Muscle of leg (tissue), 16 donors: ENCODE measurements at places on chromosomes 7 and 10.
A peak's percentile ranks its signal among the peaks of the same experiment; 100 is the strongest.

- no peak overlapping the region for H3K4me3 ChIP-seq
- peaks cover 33% of the 10 kb centered on the region for H3K4me1 ChIP-seq
- H3K36me3 ChIP-seq, result no peaks in the 10 kb centered on the region
- H3K27ac ChIP-seq, result peak overlapping the region; percentile 80
Observed at GRCh38 chr10:129416956-129417765, 49.9 kb upstream of the MGMT start.

- H3K4me1 ChIP-seq, result peaks cover 47% of the 10 kb centered on the region
- no peaks in the 10 kb centered on the region for H3K27me3 ChIP-seq
- peaks cover 2% of the 10 kb centered on the region for H3K36me3 ChIP-seq
- H3K4me3 ChIP-seq, result no peak overlapping the region
- H3K27ac ChIP-seq, result no peak overlapping the region
- no peak for DNase-seq
Observed at GRCh38 chr10:29616542-29616941, 18.2 kb downstream of the SVIL start.

DNA sequence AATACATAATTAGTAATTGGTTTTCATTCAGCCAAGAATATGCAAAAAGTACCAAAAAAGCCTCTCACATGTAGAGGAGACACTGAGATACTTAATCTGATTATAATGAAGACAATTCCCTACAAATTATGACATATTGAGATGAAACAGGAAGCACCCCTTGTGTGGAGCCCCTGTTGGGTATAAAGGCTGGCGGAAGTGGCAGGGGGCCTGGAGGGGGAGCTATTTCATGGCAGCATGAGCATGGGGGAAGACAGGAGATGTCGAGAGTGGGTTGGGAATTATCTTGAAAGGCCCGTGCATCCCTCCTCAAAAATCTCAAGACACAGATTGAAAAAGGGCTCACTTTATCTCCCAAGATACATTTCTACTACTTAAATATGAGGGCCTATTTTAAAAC is 96.9 kb downstream of the PIP4K2A start:
- H3K27me3 ChIP-seq, result no peaks in the 10 kb centered on the region
- DNase-seq, result no peak
- H3K27ac ChIP-seq, result no peak overlapping the region
- no peaks in the 10 kb centered on the region for H3K36me3 ChIP-seq

DNA sequence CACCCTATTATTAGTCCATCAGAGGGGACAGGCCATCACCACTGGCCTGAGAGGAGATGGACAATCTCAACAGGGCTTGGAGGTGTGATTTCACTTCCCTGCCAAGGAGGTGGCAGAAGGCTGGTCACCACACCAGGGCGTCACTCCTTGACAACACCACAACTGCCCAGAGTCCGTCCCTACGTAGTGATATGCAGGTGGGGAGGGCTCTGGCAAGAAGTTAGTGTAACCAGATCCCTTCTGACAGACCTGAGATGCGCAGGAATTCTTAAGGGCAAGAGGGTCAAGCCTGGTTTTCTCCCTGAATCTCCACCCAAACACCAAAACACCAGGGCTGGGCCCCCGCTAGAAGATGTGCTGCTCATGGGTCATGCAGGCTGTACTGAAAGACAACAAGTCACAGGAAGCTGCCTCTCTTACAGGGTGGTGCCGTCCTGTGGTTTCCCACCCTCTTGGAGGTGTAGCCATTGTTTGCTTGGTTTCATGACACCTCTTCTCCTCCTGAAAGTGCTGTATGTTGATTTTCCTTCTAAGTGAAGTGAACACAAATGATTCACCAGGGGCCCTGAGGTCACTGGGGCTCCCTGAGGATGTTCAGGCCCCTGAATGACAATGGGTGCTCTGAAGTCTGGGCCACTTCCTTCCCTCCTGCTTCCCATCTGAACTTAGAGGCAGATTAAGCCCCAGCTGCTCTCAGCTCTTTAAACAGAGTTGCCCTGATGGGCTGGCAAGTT is 27.1 kb downstream of the ATXN7L1 start:
- DNase-seq, result no peak
- no peaks in the 10 kb centered on the region for H3K27me3 ChIP-seq
- H3K4me1 ChIP-seq, result peaks cover 9% of the 10 kb centered on the region
- no peaks in the 10 kb centered on the region for H3K36me3 ChIP-seq

- peak within 1 kb of the TSS; percentile 84 for H3K4me3 ChIP-seq
- peak; percentile 99 for DNase-seq
- peaks cover 18% of the 10 kb centered on the region for H3K4me1 ChIP-seq
- H3K27me3 ChIP-seq, result peaks cover 5% of the 10 kb centered on the region
- H3K36me3 ChIP-seq, result no peaks in the 10 kb centered on the region
Observed at GRCh38 chr7:23470330-23471105, at the start of gene IGF2BP3. TSS of gene IGF2BP3 (minus strand) at chr7:23470491. CDS start at chr7:23470110, 381 bp downstream.

- H3K36me3 ChIP-seq, result no peaks in the 10 kb centered on the region
- H3K4me3 ChIP-seq, result no peak overlapping the region
- no peak for DNase-seq
- no peaks in the 10 kb centered on the region for H3K27me3 ChIP-seq
Observed at GRCh38 chr10:102960157-102960556, 42.1 kb downstream of the CNNM2 start.

DNA sequence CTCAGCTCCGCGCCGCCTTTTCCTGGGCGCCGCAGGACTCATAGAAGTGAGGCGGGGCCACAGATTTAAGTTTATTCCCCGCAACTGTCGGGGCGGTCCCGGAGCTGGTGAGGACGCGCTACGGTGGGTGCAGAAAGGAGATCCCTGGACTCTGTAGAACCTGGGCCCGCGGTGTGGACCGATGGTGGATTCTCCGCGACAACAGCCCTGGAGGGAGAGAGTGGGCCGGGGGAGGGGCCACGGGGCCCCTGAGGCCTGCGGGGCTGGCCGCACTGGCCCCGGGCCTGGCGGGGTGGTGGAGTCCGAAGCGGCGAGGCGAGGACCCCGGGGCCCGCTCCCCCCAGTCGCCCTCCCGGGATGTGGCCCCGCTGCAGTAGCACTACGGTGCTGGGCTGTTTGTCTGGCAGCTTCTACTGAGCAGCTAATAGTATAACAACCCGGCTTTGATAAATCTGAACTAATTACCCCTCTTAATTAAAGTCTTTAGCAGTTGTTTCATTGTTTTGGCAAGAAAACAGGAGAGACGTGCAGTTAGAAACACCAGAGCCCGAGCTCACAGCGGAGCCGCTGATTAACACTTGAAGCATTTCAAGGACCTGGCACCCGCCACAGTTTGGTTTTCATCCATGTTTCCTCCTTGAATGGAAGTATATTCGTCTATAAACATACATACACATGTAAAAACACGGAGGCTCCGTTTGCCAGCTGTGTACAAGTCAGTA is 4.2 kb downstream of the FEZF1 start:
- H3K36me3 ChIP-seq, result no peaks in the 10 kb centered on the region
- DNase-seq, result no peak
- no peak overlapping the region for H3K4me3 ChIP-seq
- no peak overlapping the region for H3K27ac ChIP-seq
- peaks cover 68% of the 10 kb centered on the region for H3K27me3 ChIP-seq

DNA sequence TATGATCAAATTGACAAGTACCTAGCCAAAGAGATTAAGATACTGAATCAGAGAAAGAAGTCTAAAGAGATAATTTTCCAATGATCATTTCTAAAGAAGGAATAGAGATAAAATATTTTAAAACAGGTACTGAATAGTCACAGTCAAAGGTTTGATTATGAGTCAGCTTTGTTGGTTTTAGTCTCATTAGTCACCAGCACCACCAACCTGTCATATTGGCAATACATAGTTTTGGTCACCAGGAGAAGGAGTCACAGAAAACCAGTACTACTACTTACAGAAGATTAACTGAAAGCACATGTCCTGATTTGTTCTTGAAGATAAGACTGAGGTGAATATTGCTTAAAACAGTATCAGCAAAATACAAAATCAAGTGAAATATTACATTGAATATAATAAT is 34.6 kb downstream of the ZEB1 start:
- no peak overlapping the region for H3K27ac ChIP-seq
- H3K4me1 ChIP-seq, result no peaks in the 10 kb centered on the region
- H3K27me3 ChIP-seq, result no peaks in the 10 kb centered on the region
- DNase-seq, result no peak
- H3K4me3 ChIP-seq, result no peak overlapping the region

GRCh38 chr10:2201534-2202099 is 464.3 kb upstream of the ADARB2 start:
- H3K27me3 ChIP-seq, result no peaks in the 10 kb centered on the region
- H3K27ac ChIP-seq, result no peak overlapping the region
- H3K4me3 ChIP-seq, result no peak overlapping the region

- no peaks in the 10 kb centered on the region for H3K27me3 ChIP-seq
- H3K36me3 ChIP-seq, result no peaks in the 10 kb centered on the region
- H3K4me3 ChIP-seq, result no peak overlapping the region
- H3K27ac ChIP-seq, result no peak overlapping the region
- peak; percentile 25 for DNase-seq
- H3K4me1 ChIP-seq, result peaks cover 3% of the 10 kb centered on the region
Observed at GRCh38 chr10:130218936-130219335, 82.7 kb downstream of the GLRX3 start.

DNA sequence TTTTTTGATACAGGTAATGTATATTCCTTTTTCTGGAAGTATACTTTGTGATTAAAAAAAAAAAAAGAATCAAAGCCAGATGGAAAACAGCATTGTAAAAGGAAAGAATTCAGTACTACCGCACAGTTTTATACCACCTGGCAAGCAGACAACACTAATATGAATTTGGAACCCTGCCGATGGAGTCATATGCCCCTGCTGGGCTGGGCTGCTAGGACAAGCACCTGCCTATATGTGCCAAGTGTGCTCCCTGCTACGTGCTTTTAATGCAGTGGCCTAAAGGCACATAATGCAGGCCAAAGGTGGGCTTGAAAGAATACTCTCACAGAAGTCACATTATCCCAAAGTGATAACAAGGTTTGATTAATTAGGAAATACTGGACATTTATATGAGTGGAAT is 29.8 kb upstream of the WAC start:
- no peaks in the 10 kb centered on the region for H3K27me3 ChIP-seq
- H3K36me3 ChIP-seq, result no peaks in the 10 kb centered on the region
- H3K4me3 ChIP-seq, result no peak overlapping the region
- no peak overlapping the region for H3K27ac ChIP-seq
- DNase-seq, result peak; percentile 63

DNA sequence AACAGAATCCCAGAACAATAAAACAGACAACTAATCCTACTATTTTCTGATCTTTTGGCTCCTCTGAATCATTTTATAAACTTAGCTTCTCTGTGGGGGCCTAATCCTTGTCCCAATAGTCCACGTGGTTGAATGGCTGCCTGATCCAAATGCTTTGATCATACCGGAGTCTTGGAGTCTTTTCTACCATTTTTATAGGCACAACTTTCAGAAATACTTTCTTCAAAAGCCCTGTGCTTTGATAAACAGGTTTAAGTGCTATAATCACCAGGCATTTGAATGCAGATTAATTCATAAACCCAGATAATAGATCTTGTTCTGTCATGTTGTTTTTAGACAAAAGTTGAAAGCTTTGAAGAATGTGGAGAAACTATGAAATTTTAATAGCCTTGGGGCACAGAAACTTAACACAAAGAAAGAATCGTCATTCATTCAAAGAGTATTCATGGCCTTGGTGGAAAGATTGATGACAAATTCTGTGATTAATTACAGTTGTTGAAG is 163.7 kb downstream of the AHR start:
- no peaks in the 10 kb centered on the region for H3K36me3 ChIP-seq
- H3K27ac ChIP-seq, result no peak overlapping the region
- no peak for DNase-seq

- no peaks in the 10 kb centered on the region for H3K27me3 ChIP-seq
- DNase-seq, result no peak
- no peaks in the 10 kb centered on the region for H3K4me1 ChIP-seq
Observed at GRCh38 chr10:8874972-8875371, 820.5 kb downstream of the GATA3 start.

- DNase-seq, result no peak
- peaks cover 26% of the 10 kb centered on the region for H3K36me3 ChIP-seq
- H3K4me3 ChIP-seq, result no peak overlapping the region
- H3K27me3 ChIP-seq, result no peaks in the 10 kb centered on the region
- no peak overlapping the region for H3K27ac ChIP-seq
- H3K4me1 ChIP-seq, result no peaks in the 10 kb centered on the region
Observed at GRCh38 chr7:103094102-103094501, 19.2 kb downstream of the ARMC10 start.

GRCh38 chr7:50336894-50337703 is 32.6 kb downstream of the IKZF1 start:
- no peaks in the 10 kb centered on the region for H3K4me1 ChIP-seq
- DNase-seq, result no peak
- H3K36me3 ChIP-seq, result no peaks in the 10 kb centered on the region
- H3K4me3 ChIP-seq, result no peak overlapping the region

GRCh38 chr7:31029251-31030042 is 22.7 kb upstream of the ADCYAP1R1 start:
- H3K36me3 ChIP-seq, result no peaks in the 10 kb centered on the region
- peak; percentile 27 for DNase-seq
- H3K4me3 ChIP-seq, result no peak overlapping the region
- H3K27ac ChIP-seq, result peak overlapping the region; percentile 51
- H3K27me3 ChIP-seq, result peaks cover 5% of the 10 kb centered on the region

DNA sequence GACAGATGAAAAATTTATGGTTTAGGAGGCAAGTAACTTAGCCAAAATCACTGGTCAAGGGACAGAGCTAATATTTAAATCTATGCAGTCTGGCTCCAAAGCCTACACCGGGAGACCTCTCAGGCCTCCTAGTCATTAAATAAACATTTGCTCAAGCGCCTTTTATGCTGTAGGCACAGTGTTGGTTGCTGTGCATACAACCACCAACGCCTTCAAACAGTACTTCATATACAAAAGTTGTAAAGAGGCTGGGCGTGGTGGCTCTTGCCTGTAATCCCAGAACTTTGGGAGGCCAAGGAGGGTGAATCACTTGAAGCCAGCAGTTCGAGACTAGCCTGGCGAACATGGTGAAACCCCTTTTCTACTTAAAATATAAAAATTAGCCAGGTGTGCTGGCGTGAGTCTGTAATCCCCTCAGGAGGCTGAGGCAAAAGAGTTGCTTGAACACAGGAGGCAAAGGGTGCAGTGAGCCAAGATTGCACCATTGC is 159.8 kb downstream of the MAGI2 start:
- H3K36me3 ChIP-seq, result no peaks in the 10 kb centered on the region
- DNase-seq, result no peak
- H3K4me1 ChIP-seq, result no peaks in the 10 kb centered on the region
- no peaks in the 10 kb centered on the region for H3K27me3 ChIP-seq
- no peak overlapping the region for H3K4me3 ChIP-seq

DNA sequence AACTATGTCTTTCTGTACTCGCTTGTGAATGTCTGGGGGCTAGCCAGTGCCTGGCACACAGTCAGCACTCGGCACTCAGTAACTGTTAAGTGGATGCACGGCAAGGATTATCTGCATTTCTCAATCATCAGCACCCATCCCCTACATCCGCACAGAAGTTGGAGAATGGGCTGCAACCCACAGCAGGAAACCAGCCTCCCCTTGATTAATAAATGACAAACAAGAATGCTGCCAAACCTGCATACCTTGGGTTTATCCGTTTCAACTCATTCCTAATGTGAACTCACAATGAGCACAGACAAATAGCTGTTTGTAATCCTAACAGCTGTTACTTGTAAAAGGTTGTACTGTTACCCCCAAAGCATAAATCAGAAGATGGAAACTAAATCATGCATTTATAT is 28.9 kb downstream of the PPP1R3C start:
- DNase-seq, result peak; percentile 3
- H3K4me3 ChIP-seq, result no peak overlapping the region
- H3K36me3 ChIP-seq, result no peaks in the 10 kb centered on the region
- peaks cover 17% of the 10 kb centered on the region for H3K4me1 ChIP-seq
- H3K27me3 ChIP-seq, result no peaks in the 10 kb centered on the region

- H3K27me3 ChIP-seq, result no peaks in the 10 kb centered on the region
- H3K27ac ChIP-seq, result no peak overlapping the region
- DNase-seq, result no peak
- peaks cover 30% of the 10 kb centered on the region for H3K36me3 ChIP-seq
Observed at GRCh38 chr10:113071446-113071845, 121.4 kb downstream of the TCF7L2 start.
